ENCODE measurements at places on chromosomes 6 and 20.

DNA sequence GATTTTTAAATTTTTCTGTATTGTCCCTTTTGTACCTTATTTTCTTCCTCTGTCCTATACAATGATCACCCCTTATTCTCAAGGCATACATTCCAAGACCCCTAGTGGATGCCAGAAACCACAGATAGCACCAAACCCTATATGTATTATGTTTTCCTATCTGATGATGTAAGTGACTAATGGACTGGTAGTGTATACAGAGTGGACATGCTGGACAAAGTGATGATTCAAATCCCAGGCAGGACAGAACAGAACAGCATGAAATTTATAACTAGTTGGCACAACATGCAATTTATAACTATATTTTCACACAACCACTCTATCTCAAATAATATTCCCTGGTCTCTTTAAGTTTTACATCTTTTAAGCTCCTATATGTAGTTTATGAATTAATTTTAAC, 205.6 kb upstream of the FLRT3 start:
- DNase-seq: no peak

GRCh38 chr6:155519176-155519738, 63.6 kb upstream of the NOX3 start:
- DNase-seq: no peak

DNA sequence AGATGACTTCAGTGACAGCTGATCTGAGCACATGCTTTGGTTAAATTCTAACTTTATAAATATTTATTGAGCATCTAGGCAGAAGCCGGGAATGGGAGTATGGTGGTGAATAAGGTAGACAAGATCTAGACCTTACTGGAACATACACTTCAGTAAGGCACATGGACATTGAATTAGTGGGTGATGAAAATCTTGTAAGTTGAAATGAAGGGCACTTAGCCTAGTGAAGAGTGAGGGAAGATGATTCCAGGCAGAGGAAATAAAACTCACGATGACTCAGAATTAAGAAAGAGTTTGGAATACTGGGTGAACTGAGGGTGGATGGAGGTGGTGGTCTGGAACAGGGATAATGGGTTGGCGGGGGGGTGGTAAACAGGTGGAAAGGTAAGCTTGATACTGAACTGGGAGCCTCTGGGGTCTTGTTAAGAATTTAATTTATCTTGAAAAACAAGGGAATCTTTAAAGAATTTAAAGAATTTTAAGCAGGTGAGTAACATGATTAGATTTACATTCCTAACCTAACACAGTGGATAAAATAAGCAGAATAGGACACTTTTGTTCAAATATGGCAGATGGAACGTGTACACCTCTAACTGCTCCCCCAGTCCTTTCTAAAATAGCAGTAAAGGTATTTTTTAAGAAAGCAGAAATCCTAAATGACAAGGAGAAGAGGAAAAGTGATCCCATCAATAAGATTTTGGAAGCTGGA, 75.2 kb upstream of the ARHGAP18 start:
- DNase-seq: no peak

DNA sequence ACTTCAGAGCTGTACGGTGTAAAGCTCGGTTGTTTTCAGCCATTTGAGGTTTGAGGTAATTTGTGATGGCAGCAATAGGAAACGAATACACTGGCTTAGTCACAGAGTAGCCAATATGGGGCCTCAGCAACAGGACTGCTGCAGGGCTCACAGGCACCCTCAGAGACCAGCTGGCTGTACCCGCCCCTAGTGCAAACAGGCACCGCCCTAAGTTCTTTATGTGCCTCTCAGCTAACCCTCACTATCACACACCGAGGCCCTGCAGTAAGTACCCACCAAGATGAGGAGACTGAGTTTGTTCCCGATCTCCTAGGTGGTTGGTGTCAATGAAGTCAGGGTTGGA, 11.2 kb upstream of the SERPINB9 start:
- DNase-seq: no peak

DNA sequence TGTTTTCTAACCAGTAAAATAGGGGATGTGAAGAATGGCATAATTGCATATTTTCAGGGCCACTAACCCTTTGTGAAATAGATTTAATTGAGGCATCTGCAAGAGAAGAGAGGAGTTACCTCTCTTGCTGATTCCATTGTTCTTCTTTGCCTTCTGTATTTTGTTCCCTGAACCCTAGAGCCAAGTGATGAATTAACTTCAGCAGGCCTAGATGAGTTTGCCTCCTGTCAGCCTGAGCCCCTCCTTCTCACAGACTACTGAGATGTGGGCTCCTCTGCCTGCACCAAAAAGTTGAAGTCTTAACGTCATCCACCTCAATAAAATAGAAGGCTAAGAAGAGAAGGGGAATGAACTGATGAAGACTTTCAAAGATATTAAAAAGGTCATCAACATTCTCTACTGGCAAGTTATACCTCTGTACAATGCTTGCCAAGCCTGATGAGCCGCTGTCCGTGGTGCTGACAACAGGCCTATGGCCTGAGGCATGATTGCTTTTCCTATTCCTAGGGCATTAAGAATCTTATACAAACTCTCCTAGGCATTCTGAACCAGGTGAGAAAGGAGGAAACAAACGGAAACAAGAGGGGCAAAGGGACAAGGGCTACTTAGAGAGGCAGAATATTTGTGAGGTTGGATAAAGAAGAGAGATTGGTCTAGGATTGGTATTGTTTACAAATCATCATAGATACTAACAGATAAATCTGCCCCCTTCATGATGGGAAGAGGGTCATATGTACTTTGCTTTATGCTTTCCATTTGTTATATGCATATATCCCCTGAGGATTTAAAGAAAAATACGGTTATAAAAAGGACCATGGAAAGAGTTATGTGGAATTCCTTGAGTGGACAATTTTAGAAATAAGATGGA, 46.8 kb downstream of the CD24 start:
- DNase-seq: no peak

- DNase-seq: no peak
Measured at GRCh38 chr20:51854921-51855320, 52.6 kb upstream of the SALL4 start.

DNA sequence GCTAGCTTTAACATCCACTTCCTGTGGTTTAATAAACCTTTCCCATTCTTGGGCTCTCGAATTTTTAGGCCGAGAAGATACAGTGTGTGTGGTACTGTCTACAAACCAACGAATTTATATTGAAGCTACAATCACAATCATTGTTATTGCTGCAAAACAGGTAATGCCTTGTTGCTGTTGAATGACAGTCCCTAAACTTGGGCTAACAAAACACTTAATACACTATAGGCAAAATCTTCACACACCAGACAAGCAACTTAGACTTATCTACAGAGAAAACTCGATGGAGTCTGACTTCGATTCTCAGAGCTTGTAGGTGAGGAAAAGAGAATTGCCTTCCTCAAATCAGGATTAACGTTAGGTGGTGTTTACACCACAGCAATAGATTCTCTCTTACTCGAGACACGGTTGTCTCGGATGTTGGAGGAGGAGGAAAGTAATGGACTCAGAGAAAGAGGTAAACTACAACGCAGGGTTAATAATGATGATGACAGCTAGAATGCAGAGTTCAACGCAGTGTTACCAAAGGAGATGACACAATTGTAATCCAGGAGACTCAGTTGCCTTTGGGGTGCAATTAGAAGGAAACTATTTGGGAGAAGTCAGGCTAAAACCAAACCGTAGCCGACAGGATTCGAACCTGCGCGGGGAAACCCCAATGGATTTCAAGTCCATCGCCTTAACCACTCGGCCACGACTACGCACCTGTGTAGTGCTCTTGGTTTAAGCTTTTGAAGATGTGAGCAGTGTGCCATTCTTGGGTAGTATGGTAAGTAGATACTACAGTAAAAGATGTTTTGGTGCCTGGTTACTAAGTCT, 32.5 kb upstream of the ZNF184 start:
- no peak for DNase-seq

GRCh38 chr6:79070206-79070825, 7.7 kb downstream of the PHIP start:
- no peak for DNase-seq

DNA sequence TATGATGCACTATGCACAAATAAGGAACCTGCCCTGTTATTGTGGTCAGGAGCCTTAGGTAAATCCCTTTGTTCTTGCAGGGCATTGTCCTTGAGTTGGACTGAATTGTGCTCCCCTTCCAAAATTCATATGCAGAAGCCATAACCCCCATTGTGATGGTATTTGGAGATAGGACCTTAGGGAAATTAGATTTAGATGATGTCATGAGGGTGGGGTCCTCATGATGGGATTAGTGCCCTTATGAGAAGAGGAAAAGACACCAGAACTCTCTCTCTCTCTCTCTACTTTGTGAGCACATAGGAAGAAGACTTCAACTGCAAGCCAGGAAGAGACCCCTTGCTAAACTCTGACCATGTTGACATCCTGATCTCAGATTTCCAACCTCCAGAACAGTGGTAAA, 268.0 kb downstream of the LRFN2 start:
- DNase-seq: no peak

Data from activated naive CD4-positive, alpha-beta T cell (primary cell).